ENCODE measurements at places on chromosomes 3 and 15. TPM values are rescaled to one million over a fixed set of nuclear protein-coding genes. Genes with fewer than 3 reads are reported as not detected.

UROC1 gene
- not detected for total RNA-seq

STARD5 gene
- total RNA-seq, result 2.4 TPM

DNA sequence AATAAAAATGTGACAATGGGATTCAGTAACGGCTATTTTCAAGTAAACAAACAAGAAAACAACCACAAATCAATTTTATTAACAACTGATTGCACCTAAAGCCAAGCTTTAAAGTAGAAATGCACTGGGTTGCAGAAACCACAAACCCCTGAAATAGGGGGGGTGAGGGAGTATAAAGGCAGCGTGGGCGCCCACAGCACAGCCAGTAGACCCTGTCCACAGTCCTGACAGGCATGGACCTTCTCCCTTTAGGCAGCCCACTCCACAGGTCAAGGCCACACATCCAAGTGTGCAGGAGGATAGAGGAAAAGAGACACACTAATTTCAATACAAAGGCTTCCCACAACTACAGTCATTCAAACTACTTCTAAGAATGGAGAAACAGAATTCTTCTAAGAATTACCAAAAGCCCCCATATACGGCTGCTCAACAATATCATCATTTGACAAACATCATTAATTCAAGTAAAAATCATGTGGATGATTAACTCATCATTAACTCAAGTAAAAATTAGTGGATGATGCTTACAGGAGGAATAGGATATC lies 48.7 kb downstream of the CHSY1 start:
- no peak overlapping the region for H3K27ac ChIP-seq
- H3K27me3 ChIP-seq, result no peaks in the 10 kb centered on the region
- no peak overlapping the region for H3K4me3 ChIP-seq

- H3K4me1 ChIP-seq, result no peaks in the 10 kb centered on the region
- no peak overlapping the region for H3K27ac ChIP-seq
- no peak for DNase-seq
Measured at GRCh38 chr3:159637883-159638542, 350.6 kb upstream of the IL12A start.

- peaks cover 2% of the 10 kb centered on the region for H3K36me3 ChIP-seq
- peaks cover 66% of the 10 kb centered on the region for H3K4me1 ChIP-seq
- DNase-seq, result no peak
Measured at GRCh38 chr15:40105517-40106202, 3.0 kb downstream of the BMF start.

GRCh38 chr15:88106074-88106473 lies 150.5 kb downstream of the NTRK3 start:
- H3K27me3 ChIP-seq, result peaks cover 22% of the 10 kb centered on the region
- no peaks in the 10 kb centered on the region for H3K36me3 ChIP-seq
- H3K4me1 ChIP-seq, result no peaks in the 10 kb centered on the region
- H3K27ac ChIP-seq, result no peak overlapping the region
- no peak for DNase-seq
- no peak overlapping the region for H3K4me3 ChIP-seq

DNA sequence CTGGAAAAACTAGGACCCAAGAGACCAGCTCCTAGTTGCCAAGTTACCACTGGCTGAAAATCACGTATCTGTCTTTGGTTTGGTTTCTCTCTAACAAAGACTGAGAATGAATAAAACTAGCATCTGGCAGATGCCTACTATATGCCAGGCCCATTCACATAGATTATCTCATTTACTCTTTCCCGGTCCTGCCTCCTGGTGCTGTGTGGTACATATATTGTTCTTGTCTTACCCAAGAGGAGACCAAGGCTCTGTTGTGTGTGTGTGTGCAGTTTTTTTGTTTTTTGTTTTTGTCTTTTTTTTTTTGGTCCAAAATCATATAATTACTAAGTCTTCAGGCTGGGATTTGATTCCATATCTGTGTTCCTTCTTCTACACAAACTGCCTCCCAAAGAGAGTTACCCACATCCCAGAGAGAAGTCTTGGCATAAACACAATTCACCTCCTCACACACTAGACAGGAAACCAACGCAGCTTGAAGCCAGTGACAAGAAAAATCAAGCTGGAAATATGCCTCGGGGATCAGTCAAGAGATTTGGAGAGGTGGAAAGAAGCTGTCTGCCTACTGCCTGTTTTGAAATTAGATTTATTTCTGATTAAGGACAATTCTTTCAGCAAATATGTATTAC lies 891 bp downstream of the AHSG start:
- H3K27me3 ChIP-seq, result peaks cover 53% of the 10 kb centered on the region
- H3K36me3 ChIP-seq, result no peaks in the 10 kb centered on the region
- peaks cover 12% of the 10 kb centered on the region for H3K4me1 ChIP-seq

Measured in neural crest cell (in vitro differentiated cells).